Amygdala (tissue), 56 donors: ENCODE measurements at places on chromosomes 7 and 10.
A peak's percentile ranks its signal among the peaks of the same experiment; 100 is the strongest.

GRCh38 chr10:60162631-60163030, 227.0 kb downstream of the ANK3 start:
- no peak for DNase-seq

DNA sequence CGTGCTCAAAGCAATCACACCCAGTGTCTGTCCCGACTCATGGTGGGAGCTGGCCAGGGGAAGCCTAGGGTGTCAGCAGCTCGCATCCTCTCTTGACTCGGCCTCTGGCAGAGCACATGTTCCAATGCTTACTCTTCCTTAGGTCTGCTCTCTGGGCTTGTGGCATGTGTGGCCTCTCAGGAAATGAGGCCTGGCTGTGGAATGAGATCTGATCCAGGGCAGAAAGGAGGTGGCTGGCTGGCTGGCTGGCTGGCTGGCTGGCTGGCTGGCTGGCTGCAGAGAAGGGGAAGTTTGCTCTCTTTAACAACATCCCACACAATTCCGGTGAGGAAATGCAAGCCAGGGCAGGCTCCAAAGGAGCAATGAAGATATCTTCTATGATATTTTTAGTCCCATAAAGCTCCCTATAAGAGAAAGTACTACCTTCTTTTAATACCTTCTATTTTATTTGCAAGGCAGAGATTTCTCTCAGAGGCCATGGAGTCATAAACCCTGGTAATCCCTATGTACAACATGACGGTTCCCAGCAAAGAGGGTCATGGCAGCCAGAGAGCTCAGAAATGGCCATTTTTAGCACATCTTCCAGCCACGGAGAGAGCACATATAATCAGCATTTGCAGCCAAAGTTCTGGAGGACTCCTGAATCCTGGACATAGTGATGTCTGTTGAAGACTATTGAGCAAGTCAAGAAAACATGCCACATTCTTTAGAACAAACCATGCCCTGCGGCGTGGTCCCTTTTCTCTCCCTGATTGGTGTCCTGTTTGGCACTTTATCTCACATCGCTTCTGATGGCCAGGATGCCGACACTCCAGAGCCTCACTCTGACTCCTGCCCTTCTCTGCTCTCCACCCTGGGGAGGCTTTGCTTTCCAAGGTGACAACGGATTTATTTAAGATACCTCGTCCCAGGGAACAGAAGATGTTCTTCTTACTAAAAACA, 153.7 kb downstream of the FANK1 start:
- DNase-seq = no peak

DNA sequence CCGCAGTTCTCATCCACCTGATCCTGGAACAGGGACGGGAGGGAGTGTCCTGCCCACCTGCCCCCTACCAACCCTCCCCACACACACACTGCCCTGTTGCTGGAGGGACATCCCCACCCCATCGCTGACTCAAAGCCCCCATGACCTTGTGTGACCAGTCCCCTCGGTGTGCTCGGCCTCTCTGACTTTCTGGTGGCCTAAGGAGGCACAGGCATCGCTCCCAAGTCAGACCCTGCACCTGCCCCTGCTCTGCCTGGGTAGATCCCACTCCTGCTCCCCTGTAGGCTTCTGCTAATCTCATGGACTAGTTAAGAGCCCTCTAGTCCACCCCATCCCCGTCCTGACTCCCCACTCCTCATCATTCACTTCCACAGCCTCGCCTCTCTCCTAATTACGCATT, 58.8 kb upstream of the DOCK1 start:
- DNase-seq = no peak

GRCh38 chr7:29314148-29314547, 119.6 kb downstream of the CHN2 start:
- no peak for DNase-seq

GRCh38 chr7:127415060-127415742, 22.7 kb upstream of the ZNF800 start:
- DNase-seq = no peak

GRCh38 chr10:23344241-23344841, at the start of gene C10orf67:
TSS of gene C10orf67 (minus strand) at chr10:23344797. CDS start at chr10:23344774, 23 bp downstream.
- peak; percentile 29 for DNase-seq

- DNase-seq = no peak
Observed at GRCh38 chr7:32042900-32043299, 27.3 kb downstream of the PDE1C start.

DNA sequence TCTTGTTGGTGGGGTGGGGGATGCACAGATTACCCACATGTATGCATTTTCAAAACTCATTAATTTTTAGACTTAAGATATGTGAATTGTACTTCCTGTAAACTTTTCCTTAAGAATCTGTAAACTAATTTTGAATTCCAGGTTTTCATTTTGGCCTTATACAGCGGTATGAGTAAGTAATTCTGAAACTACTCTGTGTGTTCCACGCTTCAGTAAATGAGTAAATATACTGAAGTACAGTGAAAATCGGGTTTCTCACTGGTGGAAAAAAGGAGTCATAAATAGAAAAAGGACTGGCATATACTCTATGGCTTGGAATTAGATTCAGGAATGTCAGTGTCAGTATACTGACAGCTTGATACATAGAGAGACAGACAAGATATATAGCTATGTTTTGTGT, 72.8 kb downstream of the CTTNBP2 start:
- DNase-seq = no peak

GRCh38 chr10:51363415-51363814, 289.1 kb downstream of the PRKG1 start:
- DNase-seq = no peak

GRCh38 chr7:128217030-128217805, 23.9 kb upstream of the LEP start:
- DNase-seq = no peak

DNA sequence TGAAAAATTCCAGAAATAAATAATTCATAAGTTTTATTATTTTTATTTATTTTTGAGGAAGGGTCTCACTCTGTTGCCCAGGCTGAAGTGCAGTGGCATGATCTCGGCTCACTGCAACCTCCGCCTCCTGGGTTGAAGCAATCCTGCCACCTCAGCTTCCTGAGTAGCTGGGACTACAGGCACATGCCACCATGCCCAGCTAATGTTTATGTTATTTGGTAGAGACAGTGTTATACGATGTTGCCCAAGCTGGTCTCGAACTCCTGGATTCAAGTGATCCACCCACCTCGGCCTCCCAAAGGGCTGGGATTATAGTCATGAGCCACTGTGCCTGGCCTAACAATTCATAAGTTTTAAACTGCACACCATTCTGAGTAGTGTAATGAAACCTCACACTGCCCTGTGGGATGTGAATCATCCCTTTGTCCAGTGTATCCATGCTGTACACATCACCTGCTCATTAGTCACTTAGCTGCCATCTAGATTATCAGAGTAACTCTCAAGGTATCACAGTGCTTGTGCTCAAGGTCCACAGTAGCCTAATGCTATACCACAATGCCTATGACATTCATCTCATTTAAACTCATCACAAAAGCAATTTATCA, 17.9 kb downstream of the RTKN2 start:
- no peak for DNase-seq

DNA sequence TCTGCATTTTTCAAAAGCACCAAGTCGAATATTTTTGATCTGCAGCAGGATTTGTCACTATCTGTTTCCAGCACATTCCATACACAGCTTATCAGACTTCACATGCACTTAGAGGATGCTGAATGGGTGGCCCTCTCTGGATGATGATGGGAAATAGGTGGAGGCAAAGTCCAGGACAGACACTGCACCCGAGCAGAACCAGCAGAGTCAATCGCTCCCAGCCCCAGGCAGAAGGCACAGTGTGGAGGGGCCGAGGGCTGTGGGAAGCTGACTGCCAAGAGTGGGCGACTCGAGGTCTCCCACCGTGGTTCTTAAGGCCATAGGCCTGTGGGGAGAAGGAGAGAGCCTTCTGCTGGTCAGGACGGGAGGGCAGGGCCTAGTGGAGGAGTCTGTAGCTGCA, 490.2 kb upstream of the MGMT start:
- DNase-seq = no peak

- DNase-seq = no peak
Observed at GRCh38 chr7:79982141-79982770, 152.4 kb upstream of the GNAI1 start.

DNA sequence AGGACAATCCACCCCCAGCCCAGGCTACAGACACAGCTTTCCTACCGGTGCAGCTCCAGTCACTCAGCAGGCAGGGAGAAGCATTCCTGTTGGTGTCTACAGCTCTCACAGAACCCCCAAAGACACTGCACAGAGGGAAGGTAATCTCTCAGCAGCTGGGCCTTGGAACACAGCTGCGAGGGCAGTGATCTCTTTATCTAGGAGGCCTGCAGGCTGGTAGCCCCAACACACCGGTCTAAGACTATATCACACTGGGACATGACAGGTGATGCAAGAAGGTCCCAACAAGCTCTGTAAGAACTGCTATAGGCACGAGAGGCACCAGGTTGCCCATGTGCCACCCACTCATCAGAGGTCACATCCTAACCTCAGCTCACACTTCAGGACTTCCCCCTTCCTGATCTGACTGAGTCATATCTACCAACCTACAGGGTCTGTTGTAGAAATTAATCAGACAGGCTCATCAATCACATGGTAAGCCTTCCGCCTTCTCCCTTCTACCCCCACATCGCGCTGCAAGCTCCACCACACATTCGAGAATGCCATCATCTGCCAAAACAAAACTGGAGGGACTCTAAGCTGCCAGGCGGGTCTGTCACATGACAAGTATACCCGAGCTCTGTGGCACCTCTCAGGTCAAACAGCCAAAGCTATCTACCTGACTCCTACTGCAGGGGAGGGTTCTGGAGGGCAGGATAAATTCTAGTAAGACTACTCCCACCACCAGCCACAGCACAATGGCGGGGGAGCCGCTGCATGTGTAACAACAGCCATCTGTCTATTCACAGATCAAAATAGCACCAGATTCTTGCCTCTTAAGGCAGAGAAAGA, 26.1 kb downstream of the FAM53B start:
- peak; percentile 51 for DNase-seq

GRCh38 chr10:22649390-22649841, 65.0 kb downstream of the PIP4K2A start:
- DNase-seq = no peak

- no peak for DNase-seq
Observed at GRCh38 chr7:155378959-155379871, 78.7 kb upstream of the EN2 start.

GRCh38 chr10:61774031-61774430, 111.3 kb downstream of the CABCOCO1 start:
- DNase-seq = no peak

GRCh38 chr7:135169964-135170273, 588 bp downstream of the CYREN start:
- no peak for DNase-seq

GRCh38 chr7:151243408-151244195, 4.9 kb downstream of the SMARCD3 start:
- no peak for DNase-seq

- DNase-seq = no peak
Observed at GRCh38 chr7:23472046-23472445, 1.8 kb upstream of the IGF2BP3 start.

- DNase-seq = no peak
Observed at GRCh38 chr7:113856010-113856409, 62.8 kb downstream of the PPP1R3A start.

GRCh38 chr7:30172451-30172850, 37.7 kb downstream of the MTURN start:
- DNase-seq = no peak

DNA sequence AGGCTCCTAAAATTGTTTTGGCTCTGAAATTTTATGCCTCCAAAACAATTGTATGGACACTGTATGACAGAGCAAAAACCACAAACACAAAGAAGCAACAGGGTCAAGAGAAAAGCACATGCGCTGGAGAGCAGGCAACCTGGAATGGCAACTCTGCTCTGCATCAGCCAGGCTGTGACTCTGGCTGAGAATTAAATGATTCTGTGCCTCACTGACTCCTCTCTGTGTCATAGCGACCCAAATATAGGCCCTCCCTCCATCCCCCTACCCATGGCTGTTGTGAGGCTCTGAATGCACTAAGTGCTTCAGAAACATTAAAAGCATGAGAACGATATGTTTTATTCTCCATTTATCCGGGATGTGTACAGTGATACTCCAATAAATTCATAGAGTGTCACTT, 24.9 kb upstream of the NEBL start:
- DNase-seq = no peak

- no peak for DNase-seq
Observed at GRCh38 chr10:34407324-34407805, 407.7 kb downstream of the PARD3 start.

- DNase-seq = no peak
Observed at GRCh38 chr10:102704915-102705314, 9.3 kb downstream of the ARL3 start.

DNA sequence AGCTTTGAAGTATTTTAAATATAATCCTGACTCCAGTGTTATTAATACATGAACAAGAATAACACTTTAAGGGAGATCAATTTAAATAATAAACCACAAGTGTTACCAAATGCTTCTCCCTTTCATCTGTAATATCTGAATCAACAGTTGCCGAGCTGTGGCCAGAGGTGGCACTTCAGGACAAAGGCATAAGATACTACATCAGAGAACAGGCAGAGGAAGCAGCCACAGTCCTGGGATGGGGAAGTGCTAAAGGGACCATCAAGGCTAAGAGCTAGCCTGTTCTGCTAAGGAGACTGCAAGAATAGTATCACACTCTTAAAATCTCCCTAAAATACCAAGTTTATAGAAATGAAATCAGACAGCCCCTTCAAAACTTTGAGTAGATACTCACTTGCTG, 378.2 kb upstream of the PRKCQ start:
- DNase-seq = no peak

- no peak for DNase-seq
Observed at GRCh38 chr7:25864943-25865751, 286.9 kb upstream of the NFE2L3 start.
